ENCODE measurements at places on chromosomes 4 and X.
A peak's percentile ranks its signal among the peaks of the same experiment; 100 is the strongest.

- peak; percentile 56 for DNase-seq
These were observed 14.2 kb upstream of the FNIP2 start for GRCh38 chr4:158754385-158755180.

GRCh38 chr4:114537352-114537751 lies 61.3 kb upstream of the UGT8 start:
- no peak for DNase-seq

GRCh38 chrX:39827951-39828350 lies 269.8 kb downstream of the BCOR start:
- no peak for DNase-seq

DNA sequence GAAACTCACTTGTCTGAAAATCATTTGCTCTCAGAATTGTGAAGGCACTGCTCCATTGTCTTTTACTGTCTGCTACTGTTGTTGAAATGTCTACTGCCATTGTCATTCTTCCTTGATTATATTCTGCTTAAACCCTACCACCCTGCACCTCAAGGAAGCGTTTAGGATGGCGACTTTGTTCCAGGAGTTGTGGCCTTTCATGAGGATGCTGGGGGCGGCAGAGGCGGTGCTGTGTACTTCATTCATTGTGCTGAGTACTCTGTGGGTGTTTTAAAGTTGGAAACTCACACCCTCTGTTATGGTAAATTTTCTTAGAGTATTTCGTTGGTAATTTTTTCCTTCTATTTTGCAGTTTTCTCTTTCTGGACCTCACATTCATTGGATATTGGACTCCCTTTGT lies 258.9 kb downstream of the TENM3 start:
- DNase-seq: no peak

DNA sequence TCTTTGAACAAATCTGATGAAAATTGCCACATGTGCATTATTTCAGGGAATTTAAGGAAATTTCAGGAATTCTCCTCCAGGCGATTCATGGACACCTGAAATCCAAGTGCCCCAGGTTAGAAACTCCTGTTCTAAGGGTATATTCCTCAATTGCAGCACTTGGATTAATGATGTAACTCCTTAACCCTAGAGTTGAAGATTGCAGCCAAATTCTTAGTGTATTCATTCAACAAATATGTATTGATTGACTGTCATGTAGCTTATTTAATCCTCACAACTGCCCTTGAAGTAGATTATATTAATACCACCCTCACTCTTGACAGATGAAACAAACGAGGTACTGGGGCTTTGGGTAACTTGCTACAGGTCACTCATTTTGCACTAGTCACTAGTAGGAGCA lies 11.3 kb downstream of the CETN2 start:
- peak; percentile 38 for DNase-seq

- DNase-seq: no peak
These were observed 4.5 kb downstream of the BST1 start for GRCh38 chr4:15707363-15707715.

DNA sequence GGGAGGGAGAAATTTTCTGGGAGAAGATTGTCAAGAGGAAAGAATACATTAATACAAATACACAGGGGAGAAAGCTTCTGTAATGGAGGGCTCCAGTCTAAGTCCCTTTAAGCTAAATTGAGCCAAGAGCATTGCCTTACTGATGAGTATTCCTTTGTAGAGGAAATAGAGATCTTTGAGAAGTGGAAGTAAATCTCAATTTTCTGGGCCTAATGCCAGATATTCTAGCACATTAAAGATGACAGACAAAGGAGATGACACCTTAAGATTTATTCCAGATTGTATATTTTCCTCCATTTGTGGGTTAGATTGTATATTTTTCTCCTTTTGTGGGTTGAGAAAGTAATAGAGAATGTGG lies 28.5 kb upstream of the SMAD1 start:
- no peak for DNase-seq

- no peak for DNase-seq
These were observed 29.1 kb downstream of the SPARCL1 start for GRCh38 chr4:87500092-87500462.

DNA sequence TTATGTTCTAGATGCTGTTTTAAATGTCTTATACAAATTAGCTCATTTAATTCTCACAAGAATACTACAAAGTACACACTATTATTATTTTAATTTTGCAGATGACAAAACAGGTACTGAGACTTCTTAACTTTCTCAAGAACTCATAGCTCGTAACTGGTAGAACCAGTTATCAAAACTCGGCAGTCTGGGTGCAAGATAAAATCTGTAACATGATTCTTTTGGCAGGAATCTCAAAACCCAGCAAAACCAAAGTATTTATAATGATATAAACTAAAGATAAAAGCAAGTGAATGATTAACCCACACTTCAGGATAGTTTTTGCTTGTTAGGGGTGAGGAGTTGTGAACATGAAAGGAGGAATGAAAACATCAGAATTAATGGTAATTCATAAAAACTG lies 27.6 kb downstream of the CLNK start:
- peak; percentile 50 for DNase-seq

- no peak for DNase-seq
These were observed 6.4 kb upstream of the PTTG2 start for GRCh38 chr4:37953620-37954293.

- DNase-seq: peak; percentile 82
These were observed at the start of gene GASK1B for GRCh38 chr4:158172261-158173258. Gene GASK1B (minus strand): TSS chr4:158173025. CDS start chr4:158171375, 1,650 bp downstream.

GRCh38 chr4:150569384-150569987 lies 12.5 kb upstream of the MAB21L2 start:
- DNase-seq: peak; percentile 83

GRCh38 chr4:101421386-101421785 lies 74.1 kb upstream of the PPP3CA start:
- peak; percentile 5 for DNase-seq

DNA sequence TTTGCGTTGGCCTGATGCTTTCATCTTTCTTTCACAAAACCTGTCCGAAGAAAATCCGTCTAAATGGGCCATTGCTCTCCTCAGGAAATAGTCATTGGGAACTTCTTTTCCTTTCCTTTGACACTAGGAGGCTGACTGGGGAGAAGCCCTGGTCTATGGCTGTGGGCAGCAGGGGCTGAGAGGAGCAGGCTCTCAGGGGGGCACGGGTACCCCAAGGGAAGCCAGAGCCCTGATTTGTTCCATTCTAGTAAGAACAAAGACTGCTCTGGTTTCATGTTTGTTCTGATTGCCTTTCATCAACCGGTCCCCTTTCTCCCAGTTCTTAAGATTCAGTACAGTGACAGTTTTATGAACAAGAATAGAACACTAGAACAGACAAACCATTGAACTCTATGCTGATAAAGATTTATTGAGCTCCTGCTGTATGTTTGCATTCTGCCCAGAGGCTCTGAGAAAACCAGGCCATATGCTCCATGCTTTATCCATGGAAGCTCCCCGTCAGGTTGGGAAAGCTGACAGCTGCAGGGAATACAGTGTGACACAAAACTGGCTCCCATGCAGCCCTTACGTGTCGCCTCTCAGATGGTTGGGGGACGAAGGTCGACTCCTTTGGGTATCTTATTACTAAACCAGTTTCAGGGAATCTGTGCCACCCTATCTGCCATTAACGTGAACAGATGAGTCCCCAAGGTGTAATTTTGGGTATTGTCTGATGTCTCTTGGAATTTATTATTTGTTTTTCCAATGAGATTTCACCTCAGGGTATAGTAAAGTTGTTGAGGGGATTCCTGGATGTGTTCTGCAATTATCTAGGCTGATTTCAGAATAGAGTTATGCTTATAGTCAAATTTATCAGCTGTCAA lies 72.4 kb upstream of the MSANTD1 start:
- no peak for DNase-seq

DNA sequence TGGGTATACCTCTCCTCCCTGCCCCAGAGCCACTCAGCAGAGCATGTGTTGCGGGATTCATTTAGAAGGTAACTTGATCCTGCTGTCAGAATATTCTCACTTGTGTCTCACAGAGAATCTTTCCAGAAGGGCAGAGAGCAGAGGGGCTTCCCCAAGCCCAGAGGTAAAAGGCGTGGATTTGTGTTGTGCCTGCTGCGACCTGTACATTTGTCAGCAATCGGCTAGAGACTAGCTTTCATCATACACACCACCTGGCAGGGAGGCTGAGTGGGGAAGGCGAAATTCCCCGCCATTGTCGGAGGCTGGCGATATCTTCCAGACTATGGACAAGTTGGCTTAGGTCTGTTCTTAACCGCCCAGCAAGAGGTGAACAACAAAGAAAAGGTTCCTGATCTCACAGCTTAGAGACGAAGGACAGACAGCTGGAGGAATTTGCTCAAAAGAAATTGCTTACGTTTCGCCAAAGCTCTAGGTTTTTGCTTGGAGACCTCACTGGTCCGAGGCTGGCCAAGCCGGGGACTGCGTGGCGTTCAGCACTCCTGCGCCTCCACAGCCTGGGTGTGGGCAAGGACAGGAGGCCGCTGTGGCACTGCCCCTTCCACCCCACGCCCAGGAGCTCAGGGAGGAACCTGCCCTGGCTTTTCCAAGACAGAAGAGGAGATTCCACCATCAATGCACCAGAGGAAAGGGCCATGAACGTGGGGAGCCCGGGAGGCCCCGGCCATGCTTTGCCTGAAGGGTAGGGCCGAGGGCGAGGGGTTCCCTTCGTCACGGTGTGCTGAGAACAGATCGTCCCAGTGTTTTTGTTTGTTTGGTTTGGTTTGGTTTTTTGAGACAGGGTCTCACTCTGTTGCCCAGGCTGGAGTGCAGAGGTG lies 69.4 kb downstream of the DCTD start:
- no peak for DNase-seq

- DNase-seq: no peak
These were observed 32.5 kb upstream of the MTMR8 start for GRCh38 chrX:64427787-64428186.

- peak; percentile 60 for DNase-seq
These were observed 15.0 kb upstream of the STK32B start for GRCh38 chr4:5036239-5036638.

- no peak for DNase-seq
These were observed 218.9 kb upstream of the PPP1R2C start for GRCh38 chrX:42996861-42997260.

GRCh38 chr4:110418641-110419040 lies 57.3 kb upstream of the ENPEP start:
- DNase-seq: no peak

DNA sequence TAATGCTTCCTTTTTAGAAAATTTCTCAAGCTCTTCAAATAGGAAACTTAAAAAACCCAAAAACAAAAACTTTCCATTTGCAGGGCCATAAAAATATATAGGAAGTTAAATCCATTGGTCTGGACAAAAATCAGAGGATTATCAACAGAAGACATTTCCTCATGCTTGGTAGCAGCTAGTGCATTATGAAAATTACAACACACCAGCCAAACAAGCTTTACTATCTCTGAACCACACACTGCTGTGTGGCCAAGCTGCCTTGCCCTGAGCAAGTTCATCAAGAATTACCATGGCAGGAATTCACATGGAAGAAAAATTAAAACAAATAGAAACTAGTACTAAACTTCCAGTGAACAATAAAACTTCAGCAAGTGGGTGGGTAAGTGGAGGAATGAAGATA lies 3.6 kb downstream of the USP46 start:
- no peak for DNase-seq

GRCh38 chrX:83416273-83416672 lies 91.8 kb upstream of the POU3F4 start:
- DNase-seq: peak; percentile 5

GRCh38 chr4:145351922-145352321 lies 129.7 kb upstream of the SMAD1 start:
- no peak for DNase-seq

- no peak for DNase-seq
These were observed 184.8 kb downstream of the AMELX start for GRCh38 chrX:11478026-11478425.

DNA sequence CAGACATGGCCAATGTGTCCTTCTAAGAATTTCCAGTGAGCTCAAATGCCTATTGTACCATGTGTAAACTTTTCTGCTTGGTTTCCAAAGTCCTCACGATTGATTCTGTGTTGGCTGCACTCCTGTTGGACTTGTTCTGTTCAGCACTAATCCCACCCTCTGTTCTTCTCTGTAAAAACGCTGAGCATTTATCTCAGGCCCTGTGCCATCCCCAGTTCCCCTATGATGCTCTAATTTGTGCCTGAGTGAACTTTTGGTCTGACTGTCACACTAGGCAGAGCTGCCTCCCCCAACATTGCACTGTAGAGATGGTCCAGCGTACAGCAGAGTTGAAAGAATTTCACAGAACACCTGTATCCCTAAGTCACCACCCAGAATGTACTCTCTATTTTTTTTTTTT lies 76.1 kb upstream of the STS start:
- DNase-seq: no peak

DNA sequence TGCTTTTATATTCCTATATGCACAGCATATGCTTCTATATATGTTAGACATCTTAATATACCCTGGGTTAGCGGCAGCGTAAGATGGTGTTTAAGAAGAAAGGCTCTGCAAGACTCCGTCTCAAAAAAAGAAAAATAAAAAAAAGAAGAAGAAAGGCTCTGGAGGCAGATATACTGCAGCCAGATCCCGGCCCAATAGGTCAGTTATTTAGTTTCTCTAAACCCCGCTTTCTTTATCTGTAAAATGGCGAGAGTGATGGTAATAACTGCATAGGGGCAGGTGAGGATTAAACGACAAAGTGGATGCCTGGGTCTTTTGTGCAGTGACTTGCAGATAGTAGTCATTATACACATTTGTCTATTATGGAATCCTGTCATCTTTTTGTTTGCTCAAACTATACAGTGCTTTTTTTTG lies 115.2 kb downstream of the NAA11 start:
- no peak for DNase-seq

Data from choroid plexus epithelial cell (primary cell).